ENCODE measurements at places on chromosomes 3 and 15.

- no peak for DNase-seq
These were observed 19.8 kb downstream of the GPR160 start for GRCh38 chr3:170057550-170057949.

- no peak for DNase-seq
These were observed 14.2 kb upstream of the SLC6A6 start for GRCh38 chr3:14388201-14388600.

- DNase-seq: no peak
These were observed 105.4 kb downstream of the PTPRG start for GRCh38 chr3:61666615-61667330.

GRCh38 chr15:77455696-77456321 lies 35.1 kb downstream of the HMG20A start:
- DNase-seq: no peak

GRCh38 chr3:65006300-65006739 lies 318.5 kb upstream of the ADAMTS9 start:
- no peak for DNase-seq

DNA sequence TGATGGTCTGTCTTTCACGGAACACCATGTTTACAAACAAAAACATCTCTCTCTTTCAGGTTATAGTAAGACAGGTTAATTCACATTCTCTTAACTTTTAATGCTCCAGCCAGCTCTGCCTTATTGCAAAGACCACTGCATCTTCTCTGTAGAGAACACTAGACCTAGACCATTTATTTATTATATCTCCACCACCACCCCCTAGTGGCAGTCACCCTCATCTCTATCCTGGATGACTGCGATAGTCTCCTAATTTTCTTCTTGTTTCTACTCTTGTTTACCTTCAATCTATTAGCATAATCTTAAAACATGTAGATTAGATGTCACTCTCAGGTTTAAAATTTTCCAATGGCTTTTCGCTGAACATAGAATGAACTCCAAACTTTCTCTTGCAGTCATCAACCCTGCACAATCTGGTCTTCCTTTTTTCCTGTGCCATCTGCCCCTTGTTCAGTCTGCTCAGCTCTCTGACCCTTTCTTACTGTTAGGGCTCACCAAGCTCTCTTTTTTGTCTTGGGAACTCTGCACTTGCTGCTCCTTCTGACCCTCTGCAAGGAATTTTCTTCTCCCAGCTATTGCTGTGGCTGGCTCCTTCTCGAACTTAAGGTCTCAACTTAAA lies 155.6 kb downstream of the SQOR start:
- DNase-seq: no peak

GRCh38 chr3:106172780-106173179 lies 304.0 kb upstream of the CBLB start:
- no peak for DNase-seq

DNA sequence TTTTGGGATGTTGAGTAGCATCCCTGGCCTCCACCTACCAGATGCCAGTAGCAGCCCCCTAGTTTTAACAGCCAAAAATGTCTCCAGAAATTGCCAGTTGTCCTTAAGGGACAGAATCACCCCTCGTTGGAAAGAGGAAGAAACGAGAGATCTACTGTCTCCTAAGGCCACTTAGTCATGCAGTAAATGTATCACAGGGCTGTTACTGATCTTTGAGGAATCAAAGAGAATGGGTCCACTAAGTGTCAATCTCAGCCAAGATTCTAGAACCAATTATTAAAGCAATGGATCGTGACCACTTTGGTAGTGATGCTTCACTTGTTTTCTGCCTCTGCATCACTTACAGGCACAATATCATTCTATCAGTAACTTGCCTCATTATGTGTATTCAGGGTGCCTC lies 26.4 kb downstream of the POLG start:
- DNase-seq: no peak

- DNase-seq: no peak
These were observed 273.9 kb downstream of the PDCD6IP start for GRCh38 chr3:34072297-34072696.

GRCh38 chr3:11638495-11639358 lies 5.0 kb downstream of the VGLL4 start:
- no peak for DNase-seq

DNA sequence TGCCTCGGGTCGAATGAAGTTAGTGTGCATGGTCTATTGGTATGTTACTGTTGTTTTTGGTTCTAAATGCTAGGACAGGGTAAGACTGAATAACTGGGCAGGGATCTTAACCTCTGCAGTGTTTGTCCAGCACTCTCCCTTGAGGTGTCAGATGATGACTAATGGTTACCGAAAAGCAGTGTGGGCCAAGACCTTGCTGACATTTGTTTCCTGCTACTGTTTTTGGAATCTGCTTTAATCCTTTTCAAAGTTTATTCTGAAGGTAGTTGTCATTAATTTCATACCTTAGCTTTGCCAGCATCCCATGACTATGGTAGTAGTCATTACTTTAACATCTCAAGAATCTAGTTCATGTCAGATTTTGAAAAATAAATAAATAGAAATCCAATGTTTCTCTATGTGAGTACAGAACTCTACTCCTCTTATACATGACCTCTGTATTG lies 117.0 kb downstream of the P3H2 start:
- DNase-seq: no peak

DNA sequence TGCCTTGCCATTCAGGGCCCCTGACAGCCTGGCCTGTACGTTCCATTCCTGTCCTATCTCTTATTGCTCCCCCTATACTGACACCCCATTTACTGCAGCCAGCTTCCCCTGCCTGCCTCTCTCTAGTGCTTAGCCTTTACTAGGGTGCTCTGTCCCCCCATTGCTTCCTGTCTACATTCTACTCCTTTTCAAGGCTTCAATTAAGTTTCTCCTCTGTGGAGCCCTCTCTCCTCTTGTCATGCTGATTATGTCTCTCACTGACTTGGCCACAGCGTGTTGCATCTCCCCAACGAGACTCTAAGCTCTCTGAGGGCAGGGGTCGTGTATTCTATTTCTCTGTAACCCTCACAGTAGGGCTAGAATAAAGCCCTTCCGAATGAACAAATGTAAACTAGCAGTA lies 185.2 kb downstream of the RPLP1 start:
- DNase-seq: no peak

GRCh38 chr15:60557191-60557618 lies 78.3 kb upstream of the ICE2 start:
- no peak for DNase-seq

DNA sequence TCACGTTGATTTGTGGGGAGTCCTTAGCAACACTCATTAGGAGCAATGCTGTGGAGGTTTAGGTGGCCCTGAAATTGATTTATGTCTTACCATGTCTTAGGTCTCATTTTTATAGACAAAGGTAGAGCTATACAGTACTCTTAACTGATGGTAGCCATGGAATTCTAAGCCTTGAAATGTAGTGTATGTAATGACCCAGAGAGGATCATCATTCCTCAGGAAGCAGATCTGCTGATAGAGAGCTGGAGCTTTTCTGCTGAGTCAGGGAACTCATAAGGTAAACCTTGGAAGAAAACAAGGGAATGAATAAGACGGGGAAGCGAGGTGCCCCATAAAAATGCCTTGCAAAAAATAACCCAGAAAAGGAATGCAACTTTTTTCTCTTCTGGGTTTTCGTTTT lies 34.0 kb upstream of the ZNF639 start:
- no peak for DNase-seq

DNA sequence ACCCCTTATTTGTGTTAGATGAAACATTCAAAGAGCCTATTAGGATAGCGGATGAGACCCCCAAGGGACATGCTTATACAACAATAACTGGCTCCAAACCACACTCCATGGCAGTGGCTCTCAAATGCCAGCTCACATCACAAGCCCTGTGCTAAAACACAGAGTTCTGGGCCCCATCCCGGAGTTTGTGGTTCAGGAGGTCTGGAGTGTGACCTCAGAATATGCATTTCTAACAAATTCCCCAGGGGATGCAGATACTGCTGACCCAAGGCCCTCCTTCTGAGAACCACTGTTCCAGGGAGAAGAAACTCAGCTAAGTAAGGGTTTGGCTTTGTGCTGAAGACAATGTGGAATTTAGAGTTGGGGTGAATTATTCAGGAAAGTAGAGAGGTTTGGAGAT lies 3.6 kb downstream of the CCRL2 start:
- no peak for DNase-seq

DNA sequence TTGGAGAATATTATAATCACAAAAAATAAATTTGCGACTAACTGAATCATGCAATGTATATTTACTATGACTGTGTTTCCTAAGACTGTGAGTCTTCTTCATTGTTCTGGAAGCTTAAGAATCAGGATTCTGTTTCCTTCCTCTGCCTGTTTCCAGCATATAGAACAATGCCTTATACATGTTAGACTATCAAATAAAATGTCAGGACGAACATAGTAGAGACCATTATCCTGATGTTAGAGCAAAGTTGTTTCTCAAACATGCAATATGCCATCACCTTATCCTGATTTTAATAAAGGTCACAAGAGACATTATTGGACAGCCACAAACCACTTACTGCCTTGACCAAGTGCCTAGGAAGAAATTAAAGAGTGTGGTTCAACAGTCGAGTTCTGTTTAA lies 457.4 kb upstream of the AGTR1 start:
- DNase-seq: no peak

- DNase-seq: no peak
These were observed 119.6 kb downstream of the CHDH start for GRCh38 chr3:53726643-53727042.

GRCh38 chr3:5122741-5123706 lies 932 bp downstream of the ARL8B start:
- DNase-seq: peak; percentile 32

DNA sequence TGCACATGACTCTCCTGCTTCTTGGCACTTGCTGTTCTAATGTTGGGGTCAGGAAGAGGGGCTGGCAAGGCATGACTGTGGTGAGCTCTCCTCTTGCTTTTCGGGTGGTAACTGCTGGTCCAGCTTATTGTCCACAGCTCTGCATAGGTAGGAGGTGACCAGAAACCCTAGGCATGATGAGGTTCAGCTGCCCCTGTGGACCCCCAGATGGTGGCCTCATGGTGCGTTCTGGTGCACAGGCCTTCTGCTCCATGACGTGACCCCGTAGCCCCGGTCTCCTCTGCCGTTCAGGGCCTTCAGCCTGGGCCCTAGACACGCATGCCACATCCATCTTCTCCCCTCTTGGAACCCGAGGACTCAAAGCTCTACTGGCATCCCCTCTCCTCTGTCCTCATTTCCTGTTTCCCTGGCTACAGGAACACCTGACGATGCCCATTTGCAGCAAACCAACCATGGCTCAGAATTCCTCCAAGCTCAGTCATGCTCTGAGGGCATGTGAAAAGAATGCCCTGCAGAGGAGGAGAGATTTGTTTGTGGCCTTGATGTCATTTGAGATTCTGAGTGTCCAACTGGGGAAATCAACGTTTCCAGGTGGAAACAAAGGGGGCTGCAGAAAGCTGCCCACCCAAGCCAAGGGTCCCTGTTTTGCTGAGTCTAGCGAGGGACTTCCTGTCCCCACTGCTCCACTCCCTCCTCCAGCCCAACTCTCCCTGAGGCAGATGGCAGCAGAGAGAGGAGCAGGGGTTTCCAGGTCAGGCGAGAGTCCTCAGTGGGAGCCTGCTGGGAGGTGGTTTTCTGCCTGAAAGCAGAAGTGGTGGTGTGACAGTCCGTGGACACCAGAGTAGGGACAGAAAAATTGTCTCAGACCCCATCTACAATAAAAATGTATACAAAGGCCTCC lies 198.7 kb upstream of the LYSMD4 start:
- no peak for DNase-seq
